ENCODE measurements at places on chromosomes 16 and 17. TPM values are rescaled to one million over a fixed set of nuclear protein-coding genes. Genes with fewer than 3 reads are reported as not detected.

DNA sequence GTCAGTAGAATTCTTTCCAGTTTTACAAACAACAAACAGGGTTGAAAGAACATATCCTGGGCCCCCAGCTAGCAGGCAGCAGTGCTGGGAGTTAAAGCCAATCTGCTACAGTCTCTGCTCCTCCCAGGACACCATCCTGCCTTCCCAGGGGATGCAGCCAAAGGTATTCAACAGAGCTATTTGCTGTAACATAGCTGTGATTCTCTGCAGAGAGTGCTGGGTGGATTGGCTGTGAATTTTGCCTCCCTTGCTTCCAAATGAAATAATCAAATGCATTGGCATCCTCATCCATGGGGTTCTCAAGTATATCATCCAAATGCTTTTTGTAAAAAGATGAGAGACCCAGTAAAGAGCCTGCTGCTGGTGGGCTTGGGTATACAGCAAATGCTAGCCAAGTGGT, 124.3 kb downstream of the NPIPB5 start:
- no peaks in the 10 kb centered on the region for H3K27me3 ChIP-seq
- DNase-seq = no peak
- H3K36me3 ChIP-seq = no peaks in the 10 kb centered on the region

GRCh38 chr16:28872952-28873351, 5.3 kb upstream of the ATP2A1 start:
- DNase-seq = no peak
- H3K4me3 ChIP-seq = no peak overlapping the region
- H3K36me3 ChIP-seq = peaks cover 14% of the 10 kb centered on the region
- no peak overlapping the region for H3K27ac ChIP-seq
- H3K27me3 ChIP-seq = no peaks in the 10 kb centered on the region

DNA sequence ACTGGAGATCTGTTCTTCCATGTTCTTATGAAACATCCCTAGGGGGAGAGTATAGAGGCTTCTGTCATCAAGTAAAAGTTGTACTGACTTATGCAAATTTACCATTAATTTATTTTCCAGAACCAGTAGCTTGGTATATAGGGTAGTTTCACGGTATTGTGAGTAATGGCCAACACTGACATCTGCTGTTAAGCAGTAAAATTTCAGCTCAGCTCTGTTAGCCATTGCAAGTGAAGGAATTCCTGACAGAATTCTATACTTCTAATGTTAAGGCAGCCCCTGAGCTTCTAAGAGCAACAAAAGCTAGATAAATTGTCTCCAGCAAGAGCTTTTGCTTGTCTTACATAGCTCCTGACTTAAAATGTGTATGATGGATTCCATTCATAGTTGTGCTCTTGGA, 613.5 kb upstream of the C16orf82 start:
- DNase-seq = no peak
- H3K27ac ChIP-seq = no peak overlapping the region
- no peaks in the 10 kb centered on the region for H3K27me3 ChIP-seq

The IGSF6 gene
- total RNA-seq = 0.58 TPM

The PARD6A gene
- 16.7 TPM for total RNA-seq

The CCL16 gene
- total RNA-seq = not detected

The SMPD3 gene
- total RNA-seq = 0.15 TPM

The NME1 gene
- total RNA-seq = 401 TPM
